ENCODE measurements at places on chromosomes 5 and 9.

DNA sequence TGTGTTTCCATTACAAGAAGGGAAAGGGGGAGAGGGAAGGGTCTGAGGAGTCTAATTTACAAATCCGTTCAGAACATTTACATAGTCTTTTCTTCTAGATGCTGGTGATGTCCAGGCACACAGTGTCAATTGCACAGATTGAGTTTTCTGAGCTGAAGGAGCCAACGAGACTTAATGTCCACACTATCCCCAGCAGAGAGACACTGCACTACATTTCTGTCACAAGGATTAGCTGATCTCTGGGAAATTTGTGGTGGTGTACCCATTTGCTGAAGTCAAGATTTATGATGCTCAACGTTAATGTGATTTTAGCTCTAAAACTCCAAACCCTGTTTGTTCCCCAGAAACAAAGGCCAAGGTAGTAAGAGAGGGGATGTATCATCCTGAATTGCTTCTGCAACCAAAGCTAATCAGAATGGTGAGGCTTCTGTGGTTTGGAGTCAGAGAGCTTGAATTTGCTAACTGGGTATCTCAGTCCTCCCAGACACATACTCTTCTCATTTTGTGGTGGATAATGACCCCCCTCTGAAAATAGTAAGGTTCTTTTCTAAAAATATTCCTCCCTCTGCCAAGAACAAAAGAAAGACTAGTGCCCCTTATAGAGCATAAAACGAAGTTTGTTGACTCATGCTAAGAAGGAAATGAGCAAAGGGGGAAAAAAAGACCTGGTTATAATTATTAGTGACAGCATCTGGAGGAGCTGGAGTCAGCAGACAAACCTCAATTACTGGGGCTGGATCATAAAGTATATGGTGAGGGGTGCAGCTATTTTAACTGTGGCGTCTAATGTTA lies 416.9 kb downstream of the PSAT1 start:
- DNase-seq: no peak

DNA sequence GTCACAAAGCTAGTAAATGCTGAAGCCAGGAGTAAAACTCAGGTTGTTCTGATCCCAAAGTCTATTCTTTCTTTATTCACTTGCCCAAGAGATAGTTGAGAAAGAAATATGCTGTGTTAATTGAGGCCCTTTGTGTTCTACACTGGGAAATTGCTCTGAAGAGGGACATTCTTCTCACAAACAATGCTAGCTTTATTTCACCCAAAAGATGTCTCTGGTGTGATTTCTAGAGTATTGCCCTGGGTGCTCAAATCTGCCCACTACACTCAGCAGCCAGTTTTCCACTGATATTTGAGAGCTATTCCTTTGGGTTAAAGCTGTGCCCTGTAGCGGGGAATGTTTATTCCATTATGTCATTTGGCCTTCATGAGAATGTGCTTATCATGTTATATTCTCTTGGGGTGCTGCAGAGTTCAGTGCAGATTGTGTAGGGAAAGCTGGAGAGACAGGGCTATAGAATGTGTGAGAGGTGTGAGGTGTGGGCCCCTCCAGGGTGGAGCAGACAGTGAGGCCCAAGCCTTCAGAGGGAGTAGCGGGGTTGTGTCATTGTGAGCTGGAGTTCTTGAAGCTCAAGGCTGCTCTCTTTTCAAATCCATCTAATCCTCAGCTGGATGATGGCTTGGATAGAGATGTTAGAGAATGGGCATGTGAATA lies 21.0 kb upstream of the C5orf63 start:
- no peak for DNase-seq

- DNase-seq: no peak
Observed at GRCh38 chr9:111287127-111287526, 42.9 kb downstream of the OR2K2 start.

DNA sequence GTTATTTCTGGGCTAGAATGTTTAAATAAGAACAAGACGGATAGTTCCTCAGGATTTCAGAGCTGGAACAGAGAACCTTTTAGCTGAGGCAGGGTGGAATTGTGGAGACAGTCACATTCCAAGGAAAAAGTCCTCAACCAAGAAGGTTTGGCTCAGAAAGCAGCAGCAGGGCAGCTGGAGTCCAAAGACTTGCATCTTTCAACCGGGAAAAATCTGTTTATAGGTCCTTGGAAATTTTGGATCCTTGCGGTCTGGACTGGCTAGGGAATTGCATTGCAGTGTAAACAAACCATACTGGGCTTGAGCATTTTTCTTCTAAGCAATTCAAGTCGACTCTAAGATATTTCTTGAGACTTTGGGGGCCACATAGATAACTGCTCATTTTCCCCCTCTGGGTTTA lies 40.8 kb upstream of the HMHB1 start:
- DNase-seq: no peak

- DNase-seq: no peak
Observed at GRCh38 chr5:174581479-174581878, 142.9 kb upstream of the MSX2 start.

DNA sequence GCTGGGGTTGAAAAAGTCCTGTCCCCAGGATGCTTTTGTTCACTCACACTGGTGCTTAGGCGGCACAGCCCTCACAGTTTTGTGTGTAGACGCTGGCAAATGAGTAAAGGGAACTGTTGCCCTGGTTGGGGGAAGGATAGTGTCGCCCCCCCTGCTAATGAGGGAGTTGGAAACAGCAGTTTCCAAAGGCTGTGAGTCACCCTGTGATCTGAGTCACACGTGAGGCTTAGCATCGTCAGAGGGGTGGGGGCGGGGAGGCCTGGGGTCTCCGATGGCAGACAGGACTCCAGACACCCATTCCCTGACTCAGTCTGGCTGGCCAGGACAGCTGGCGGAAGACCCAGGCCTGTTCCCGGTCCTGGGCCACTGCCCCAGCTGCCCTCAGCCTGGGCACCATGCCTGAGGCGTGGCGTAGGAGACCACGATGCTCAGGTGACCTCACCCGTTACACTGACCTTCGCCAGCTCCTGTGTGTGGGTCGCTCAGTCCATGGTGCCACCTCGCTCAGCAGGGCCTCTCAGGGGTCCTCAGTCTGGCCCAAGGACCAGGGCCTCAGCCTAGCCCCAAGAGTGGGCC lies 2.9 kb downstream of the DNAJB5 start:
- DNase-seq: no peak

DNA sequence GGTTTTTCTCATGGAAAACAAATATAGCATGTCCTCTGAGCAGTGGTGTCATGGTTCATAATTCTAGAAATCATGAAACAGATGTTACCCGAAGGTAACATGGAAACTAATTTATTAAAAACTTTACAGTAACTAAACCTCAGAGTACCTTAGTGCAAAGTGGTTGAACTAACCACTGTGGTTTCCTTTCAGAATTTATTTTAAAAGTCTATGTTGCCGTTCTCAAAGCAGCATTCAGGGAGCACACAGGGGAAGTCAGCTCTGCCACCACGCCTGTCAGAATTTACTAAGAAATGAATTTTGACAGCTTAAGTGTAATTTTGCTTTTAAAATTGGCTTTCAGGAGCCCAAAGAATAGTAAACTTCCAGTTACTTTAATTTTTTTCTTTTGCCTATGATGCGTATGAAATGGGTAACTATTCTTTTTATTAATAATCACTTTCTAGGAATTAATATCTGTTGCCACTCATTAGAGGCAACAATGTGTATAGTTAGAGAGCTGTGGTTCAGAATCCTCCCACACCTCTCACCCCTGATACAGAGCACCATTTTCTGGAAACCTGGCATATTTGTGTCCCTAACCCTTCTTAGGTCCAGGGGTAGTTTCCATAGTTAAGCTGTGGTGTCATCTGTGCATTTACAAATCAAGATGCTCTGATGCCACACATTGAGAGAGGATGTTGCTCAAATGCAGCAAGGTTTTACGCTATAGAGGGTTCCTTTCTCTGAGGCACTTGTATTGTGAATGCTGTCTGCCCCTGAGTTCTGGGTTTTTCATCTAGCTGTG lies 202.6 kb downstream of the ZSWIM6 start:
- peak; percentile 66 for DNase-seq

DNA sequence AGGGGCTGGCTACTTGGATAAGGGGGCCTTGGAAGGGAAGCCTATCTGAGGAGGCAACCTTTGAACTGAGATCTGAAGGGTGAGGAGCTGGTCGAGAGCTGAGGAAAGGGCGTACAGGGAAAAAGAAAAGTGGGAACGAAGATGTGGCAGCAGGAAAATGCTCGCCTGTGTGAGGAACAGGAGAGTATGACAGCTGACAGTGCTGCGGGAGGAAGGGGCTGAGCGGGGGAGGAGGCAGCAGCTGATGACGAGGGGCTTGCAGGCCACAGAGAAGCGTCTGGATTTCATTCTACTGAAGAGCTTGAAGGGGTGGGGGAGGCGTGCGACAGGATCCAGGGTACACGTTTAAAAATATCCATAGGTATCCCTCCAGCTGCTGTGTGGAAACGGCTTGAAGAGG lies 28.9 kb downstream of the SH3PXD2B start:
- DNase-seq: no peak

- peak; percentile 45 for DNase-seq
Observed at GRCh38 chr5:760363-761058, 24.0 kb downstream of the ZDHHC11B start.

- DNase-seq: no peak
Observed at GRCh38 chr5:156595132-156595787, 254.8 kb upstream of the PPP1R2B start.

GRCh38 chr5:154162539-154163151 lies 27.9 kb upstream of the GALNT10 start:
- no peak for DNase-seq

DNA sequence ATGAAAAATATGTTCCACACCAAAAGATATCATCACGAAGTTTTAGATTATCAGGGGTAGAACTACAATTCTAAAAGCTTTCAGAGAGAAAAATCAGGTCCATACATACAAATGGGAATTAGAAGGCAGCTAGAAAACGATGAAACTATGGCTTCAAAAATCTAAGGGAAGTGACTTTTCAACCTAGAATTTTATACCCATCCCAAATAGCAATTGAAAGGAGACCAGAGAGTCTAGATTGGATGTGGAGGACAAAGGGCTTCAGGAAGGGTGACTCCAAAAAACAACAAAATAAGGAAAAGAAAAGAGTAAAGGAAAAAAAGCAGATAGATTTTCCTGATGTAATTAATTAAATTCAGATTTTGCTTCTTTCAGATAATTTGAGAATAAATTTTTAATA lies 72.0 kb upstream of the CEP78 start:
- DNase-seq: no peak

GRCh38 chr5:153256-153655 lies 38.0 kb upstream of the LRRC14B start:
- no peak for DNase-seq

DNA sequence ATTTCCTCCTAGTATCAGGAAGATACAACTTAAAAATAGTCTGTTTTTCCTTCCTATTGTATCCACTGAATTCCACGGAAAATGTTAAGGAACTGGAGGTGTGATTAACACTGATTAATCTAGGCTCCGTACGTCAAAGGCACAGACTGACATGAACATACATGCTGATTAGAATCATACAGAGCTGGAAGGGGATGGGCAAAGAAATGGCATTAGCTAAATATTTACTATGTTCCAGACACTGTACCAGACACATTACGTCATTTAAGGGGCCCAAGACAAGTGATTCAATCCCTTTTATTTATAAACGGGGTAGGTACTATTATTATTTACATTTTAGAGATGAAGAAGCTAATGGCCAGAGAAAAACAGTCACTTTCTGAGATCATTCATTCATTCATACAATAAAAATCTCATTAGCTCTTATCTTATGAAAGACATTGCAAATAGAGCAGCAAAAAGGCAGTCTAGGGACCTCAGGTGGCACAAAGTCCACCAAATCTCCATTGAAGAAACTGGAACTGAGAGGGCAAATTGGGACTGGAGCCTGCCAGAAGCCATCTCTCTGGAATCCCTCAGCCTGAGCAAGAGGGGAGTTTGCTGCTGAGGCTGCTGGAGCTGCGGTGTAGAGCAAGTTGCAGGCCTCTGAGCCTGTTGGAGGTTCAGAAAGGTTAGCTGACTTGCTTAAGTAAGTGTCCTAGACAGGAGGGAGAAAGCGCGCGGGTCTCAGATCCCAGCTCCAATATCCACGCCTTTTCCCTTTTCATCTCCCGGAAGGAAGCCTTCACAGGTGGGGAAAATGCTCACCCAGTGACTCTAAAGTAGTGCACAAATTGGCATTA lies 1.6 kb upstream of the TGFBR1 start:
- DNase-seq: no peak

GRCh38 chr5:14503017-14503680 lies 78.4 kb upstream of the OTULINL start:
- DNase-seq: no peak

- no peak for DNase-seq
Observed at GRCh38 chr5:177509991-177510566, 453 bp upstream of the DOK3 start.

DNA sequence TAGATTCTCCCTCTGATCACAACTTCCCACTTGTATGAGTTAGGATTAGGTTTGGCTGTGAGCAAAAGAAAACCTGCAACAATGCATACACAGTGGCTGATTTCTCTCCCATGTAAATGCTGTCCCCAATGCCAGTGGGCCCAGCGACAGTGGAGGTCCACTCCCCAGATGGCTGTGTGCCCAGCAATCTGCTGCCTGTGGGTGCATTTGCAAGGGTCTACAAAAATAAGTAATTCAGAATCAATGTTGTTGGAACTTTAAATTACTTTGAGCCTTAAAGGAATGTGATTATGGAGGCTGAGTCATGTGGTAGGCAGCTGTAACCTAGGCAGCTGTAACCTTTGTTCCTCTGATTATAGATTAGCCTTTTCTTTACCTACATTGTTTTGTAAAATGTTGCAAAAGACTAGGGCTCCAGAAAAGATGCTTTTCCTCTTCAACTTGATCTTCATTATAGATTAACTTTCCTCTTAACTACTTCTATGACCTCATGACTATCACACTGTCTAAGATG lies 14.2 kb upstream of the MXD3 start:
- DNase-seq: no peak

DNA sequence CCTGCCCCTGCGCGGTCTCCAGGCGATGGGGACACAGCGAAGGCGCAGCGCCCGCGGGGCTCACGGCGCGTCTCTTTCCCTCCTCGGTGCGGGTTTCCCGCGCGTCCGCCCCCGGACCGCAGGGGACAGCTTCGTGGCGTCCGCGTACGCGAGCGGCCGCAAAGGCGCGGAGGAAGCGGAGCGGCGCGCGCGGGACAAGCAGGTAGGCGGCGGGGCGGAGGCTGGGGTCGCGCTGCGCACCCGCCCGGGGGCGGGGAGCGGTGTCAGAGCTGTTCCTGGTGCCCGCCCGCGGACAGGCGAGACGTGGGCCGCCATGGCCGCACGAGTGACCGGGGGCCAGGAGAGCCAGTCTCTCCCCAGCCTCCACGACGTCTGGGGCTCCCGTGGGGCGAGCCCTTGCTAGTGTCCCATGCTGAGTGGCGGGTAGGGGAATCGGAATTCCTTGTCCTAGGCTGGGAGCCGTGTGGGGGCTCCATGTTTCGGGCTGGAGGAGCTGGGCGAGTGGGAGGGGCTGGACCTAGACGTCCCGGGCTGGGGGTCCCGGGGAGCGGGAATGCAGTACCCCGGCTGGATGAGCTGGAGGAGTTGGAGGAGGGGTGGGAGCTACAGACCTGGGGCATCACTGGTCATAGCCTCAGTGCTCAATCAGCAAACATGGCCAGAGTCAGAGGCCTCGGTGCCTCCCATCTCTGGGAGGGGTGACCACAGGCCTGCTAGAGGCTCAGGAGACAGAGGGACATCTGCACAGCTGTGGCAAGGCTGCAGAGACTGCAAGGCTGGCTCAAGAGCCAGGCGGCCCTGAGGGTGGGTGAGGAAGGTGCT lies 968 bp downstream of the NKD2 start:
- DNase-seq: no peak

All from stimulated activated effector memory CD8-positive, alpha-beta T cell treated with anti-CD3 and anti-CD28 coated beads, Interleukin-12 subunit alpha, Interleukin-12 subunit beta, amount 100 ng/mL, for 72 hours (primary cell).